Neural crest cell (in vitro differentiated cells): ENCODE measurements at places on chromosomes 6 and 20. TPM values are rescaled to one million over a fixed set of nuclear protein-coding genes. Genes with fewer than 3 reads are reported as not detected.
A peak's percentile ranks its signal among the peaks of the same experiment; 100 is the strongest.

C6orf52 gene
- 5.3 and 8.2 TPM in 2 replicates for total RNA-seq

SEL1L2 gene
- total RNA-seq, result not detected in 2 replicates

CDC40 gene
- total RNA-seq, result 17.5 and 17.9 TPM in 2 replicates

MEP1A gene
- not detected in 2 replicates for total RNA-seq

DNA sequence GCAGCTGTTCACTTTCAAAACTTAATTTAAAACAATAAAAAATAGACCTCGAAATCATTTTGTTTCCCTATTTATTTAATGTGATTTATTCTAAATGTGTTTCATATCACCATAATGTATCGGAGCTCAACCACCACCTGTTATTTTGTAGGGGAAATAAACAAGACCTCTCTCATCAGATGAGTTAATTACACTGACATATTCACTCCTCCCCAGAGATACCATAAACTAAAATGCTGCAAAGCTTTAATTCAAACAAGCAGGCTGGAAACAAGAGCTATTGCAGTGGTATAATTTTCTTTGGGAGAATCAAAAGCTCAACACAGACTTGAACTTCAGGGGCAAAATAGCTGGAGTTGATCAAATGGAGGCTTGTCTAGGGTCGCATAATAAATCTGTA is 303.5 kb upstream of the TSHZ2 start:
- DNase-seq, result no peak

DNA sequence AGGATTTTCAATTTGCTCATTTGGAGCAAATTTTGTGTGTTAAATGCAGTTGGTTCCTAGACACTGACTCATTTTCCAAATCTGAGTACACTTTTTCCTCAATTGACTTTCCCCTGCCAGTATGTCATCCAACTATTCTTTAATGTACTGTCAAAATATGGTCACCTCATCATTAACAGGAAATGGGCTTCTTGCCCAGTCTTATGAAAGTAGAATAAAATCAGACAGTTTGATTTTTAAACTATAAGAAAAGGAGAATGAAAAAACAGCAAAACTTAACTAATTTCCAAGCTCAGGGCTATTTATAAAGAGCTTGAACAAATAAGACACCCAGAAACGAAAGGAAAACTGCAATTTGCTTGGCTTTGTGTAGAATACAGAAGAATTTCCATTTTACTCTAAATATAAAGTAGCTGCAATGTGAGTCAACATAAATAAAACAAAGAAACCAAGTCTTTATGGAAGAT is 43.7 kb upstream of the RAB23 start:
- no peak for DNase-seq

PRKN gene
- 2.0 and 3.2 TPM in 2 replicates for total RNA-seq

DNA sequence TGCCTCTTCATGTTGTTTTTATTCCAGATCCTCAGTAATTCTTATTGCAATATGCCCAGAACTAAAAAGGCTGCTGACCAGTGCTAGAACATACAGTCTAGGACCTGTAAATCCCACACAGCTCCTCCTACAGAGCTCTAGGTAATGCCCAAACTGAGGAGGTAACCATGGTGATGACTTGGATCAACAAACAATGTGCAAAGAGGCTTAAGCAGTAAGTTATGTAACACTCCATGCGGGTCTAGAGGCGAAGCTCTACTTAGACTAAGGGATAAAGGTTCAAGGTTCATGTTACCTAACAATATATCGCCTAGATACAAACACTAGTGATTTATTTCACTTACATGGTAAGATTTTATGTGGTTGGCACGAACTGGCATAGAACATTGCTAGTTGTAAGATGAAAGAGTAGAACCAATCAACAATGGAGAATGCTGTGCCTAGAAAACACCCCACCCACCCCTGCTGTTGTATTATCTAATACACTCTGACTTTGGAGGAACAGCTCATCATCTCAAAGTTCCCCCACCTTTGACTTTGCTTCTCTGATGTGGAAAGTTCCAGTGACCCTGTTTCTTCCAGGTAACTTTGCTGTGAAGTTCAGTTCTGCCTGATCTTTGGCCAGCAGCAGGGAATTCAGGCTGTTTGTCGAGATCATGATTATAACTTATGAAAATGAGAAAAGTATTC is 242.4 kb downstream of the ALDH8A1 start:
- DNase-seq, result no peak

DNA sequence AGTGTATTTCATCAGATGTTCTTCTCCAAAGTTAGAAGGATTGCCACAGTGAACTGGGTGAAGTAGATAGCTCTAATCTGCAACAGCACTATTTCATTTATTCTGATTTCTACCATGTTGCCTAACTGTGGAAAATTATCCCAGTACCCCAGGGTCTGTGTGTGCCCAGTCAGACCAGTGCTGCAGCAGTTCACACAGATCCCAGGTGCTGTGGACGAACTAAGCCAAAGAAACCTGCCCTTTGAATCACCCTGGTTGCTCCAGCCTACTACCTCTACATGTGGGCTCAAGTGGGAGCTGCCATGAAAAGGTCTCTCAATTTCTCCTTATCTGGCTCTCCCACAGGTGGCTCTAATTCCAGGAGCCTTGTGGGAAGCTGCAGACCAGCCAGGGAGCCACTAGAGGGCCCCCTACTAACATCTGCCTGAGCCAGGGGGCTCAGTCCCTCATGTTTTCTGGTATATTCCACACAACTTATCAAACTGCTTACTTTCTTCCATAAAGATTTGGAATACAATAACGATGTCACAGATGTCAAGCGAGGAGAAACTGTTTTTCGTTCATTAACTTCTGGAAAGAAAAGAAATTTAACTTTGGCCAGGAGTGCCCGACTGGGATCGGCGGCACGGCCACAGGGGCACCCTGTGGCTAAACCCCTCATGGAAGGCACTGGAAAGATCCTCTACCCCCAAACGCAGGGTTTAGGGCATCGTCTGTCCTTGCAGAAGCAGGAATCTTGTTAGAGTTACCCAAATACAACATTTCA is 31.6 kb upstream of the LY86 start:
- DNase-seq, result peak; percentile 48

DNA sequence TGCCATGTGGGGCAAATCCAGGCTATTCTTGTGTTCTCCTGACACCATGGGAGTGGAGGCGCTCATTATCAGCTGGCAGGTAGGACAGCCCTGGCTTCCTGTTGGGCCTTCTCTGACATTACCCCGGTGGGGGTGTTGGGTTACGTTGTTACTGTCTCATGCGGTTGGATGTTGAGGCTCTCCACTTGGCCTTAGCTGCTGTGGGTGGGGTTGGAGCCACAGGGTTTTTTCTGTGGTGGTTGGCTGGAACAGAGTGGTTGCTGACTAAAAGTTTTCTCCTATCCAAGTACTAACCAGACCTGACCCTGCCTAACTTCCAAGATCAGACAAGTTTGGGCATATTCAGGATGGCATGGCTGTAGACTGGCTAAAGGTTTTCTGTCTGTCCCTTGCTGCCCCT is 20.2 kb downstream of the RIPK1 start:
- no peak for DNase-seq

NRN1 gene
- 1.3 and 1.5 TPM in 2 replicates for total RNA-seq

GRCh38 chr6:52904562-52905279 is 4.8 kb downstream of the GSTA3 start:
- DNase-seq, result no peak

DNA sequence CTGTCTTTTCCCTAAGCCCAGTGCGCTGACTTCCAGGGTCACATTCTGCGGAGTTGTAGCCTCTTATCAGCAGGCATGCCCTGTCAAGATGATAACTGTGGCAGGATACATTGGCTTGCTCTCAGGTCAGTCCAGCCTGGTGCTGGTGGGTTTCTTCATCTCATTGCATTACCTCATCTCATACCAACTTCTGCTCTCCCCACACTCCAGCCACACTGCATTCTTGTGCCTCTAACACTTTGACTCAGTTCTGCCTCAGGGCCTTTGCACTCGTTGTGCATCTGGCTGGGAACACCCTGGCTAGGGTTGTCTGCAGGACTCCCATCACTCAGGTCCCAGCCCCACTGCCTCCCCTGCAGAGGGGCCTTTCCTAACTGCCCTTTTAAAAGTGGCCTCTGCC is 110.3 kb upstream of the BACH2 start:
- no peak for DNase-seq

- no peak for DNase-seq
Measured at GRCh38 chr6:100721256-100721655, 159.9 kb downstream of the ASCC3 start.

DNA sequence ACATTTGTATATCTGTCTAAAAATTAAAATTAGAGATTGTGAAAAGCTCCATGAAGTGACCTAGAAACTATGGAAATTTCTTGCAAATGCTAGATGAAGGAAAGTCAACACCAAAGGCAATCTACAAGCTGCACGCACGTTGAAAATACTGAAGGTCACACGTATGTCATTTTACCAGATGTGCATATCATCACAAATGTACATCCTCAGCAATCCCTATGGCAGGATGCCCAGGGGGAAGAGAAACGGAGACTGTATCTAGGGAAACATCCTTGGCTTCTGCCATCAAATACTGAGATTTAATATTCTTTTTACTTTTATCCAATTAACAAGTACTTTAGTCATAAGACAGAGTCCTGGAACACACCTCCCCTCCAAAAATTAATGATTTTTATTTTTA is 672.0 kb downstream of the RNF144B start:
- no peak for DNase-seq

GRCh38 chr20:17710379-17711266 is 10.9 kb downstream of the BANF2 start:
- DNase-seq, result no peak

- DNase-seq, result no peak
Measured at GRCh38 chr20:43159994-43160393, 29.7 kb downstream of the PTPRT start.

DNA sequence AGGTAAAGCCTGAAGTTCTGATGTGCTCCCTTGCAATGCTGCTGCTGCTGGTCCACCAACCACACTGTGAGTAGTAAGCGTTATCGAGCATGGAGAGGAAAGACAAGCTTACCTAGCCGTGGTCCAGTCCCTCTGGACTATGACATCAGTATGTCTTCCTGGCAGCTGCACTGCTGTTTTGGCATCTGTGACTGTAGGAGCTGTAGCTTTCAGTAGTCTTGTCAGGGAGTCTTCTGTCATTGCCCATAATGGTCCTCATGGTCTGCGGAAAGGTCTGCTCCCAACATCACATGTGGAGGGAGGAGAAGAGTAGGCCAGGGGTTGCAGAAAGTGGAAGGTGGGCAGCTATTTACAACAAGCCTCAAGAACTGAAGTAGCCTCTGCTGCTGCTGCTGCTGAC is 26.8 kb upstream of the TMEM217 start:
- DNase-seq, result no peak

- DNase-seq, result no peak
Measured at GRCh38 chr6:118097576-118097975, 190.5 kb downstream of the SLC35F1 start.

GRCh38 chr6:110549277-110549676 is 72.9 kb upstream of the SLC22A16 start:
- no peak for DNase-seq

DNA sequence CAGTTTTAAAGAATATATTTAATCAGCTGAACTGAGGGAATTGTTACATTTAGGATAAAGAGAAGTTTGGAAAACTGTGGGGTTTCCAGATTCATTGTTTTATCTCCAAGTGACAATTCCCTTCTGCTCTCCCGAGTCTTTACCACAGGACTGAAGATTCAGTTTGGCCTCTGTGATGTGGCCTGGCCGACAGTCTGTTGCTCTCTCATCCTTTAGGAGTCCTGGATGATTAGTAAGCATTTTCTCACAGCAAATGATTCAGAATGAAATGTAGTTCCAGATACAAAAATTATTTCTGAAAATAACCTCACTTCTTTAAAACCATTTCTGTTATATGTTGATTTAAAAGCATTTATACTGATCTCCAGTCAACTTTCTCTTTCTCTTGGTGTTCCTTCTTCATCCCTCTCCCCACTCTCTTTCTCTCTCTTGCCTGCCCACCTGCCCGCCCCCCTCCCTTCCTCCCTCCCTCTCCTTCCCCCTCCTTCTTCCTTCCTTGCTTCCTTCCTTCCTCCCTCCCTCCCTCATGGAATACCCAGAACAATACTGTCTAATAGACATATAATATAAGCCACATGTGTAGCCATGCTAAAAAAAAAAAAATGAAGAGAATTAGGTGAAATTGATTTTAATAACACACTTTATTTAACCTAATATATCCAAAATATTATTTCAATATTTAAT is 254.9 kb downstream of the PRL start:
- no peak for DNase-seq

GRCh38 chr6:136822046-136822375 is 381 bp upstream of the PEX7 start:
- no peak for DNase-seq

GRCh38 chr20:36130390-36130789 is 24.1 kb upstream of the EPB41L1 start:
- DNase-seq, result no peak

CRISP2 gene
- total RNA-seq, result not detected in 2 replicates

DNA sequence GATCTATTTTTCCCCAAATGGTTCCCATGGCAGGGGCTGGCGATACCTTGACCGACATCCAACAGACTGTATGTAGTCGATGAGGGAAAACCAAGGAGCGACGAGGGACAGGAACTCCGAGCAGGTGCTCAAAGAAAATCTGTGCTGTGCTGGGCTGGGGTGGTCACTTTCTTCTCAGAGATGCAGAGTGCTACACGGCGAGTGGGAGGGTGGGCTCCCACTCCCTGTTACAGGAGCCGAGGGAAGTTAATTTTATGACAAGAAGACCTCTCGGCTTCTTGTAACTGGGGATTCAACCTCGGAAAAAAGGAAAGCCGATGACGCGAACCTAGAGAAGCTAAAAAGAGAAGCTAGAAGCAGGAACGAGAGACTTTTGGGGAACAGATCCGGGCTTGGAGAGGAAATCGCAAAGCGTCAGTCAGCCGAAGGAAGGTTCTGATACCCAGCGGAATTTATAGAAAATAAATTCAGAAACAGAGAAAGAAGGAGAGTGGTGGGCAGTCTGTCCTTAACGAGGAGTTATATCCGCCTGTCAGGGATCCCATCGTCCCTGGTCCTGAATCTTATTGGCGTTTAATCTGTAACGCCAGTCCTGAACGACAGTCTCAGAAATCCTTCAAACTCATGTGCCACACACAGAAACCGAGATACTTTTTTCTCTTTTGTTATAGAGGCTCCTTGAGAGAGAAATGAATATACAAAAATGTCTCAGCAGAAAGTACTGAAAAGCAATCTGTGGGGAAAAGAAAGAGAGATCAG is 84.6 kb upstream of the ZNF322 start:
- no peak for DNase-seq

PTCHD4 gene
- total RNA-seq, result 1.2 and 1.4 TPM in 2 replicates

SCUBE3 gene
- total RNA-seq, result 22.2 and 22.5 TPM in 2 replicates

FERMT1 gene
- total RNA-seq, result 0.23 TPM in 1 of 2 replicates, not detected in the other

- DNase-seq, result no peak
Measured at GRCh38 chr6:9789201-9789600, 625.7 kb downstream of the TFAP2A start.

AGPAT1 gene
- total RNA-seq, result 88.9 and 92.9 TPM in 2 replicates
